Purkinje cell (primary cell): ENCODE measurements at places on chromosomes 12 and 14. TPM values are rescaled to one million over a fixed set of nuclear protein-coding genes. Genes with fewer than 3 reads are reported as not detected.

HOXC12 gene
- polyA plus RNA-seq, result not detected in 2 replicates

PLEK2 gene
- polyA plus RNA-seq, result not detected in 2 replicates

TNFRSF1A gene
- 1.3 and 2.3 TPM in 2 replicates for polyA plus RNA-seq

RNF31 gene
- polyA plus RNA-seq, result 15.5 and 28.7 TPM in 2 replicates

NTS gene
- polyA plus RNA-seq, result not detected in 2 replicates

TFCP2 gene
- 15.4 and 19.0 TPM in 2 replicates for polyA plus RNA-seq

PFDN5 gene
- 1,122 and 1,202 TPM in 2 replicates for polyA plus RNA-seq

AACS gene
- 10.8 and 14.1 TPM in 2 replicates for polyA plus RNA-seq

CEBPE gene
- not detected in 2 replicates for polyA plus RNA-seq
